NCI-H2081 treated with DMSO at 0.1 percent for 48 hours (cell line): ENCODE measurements at places on chromosomes 2 and 18.

DNA sequence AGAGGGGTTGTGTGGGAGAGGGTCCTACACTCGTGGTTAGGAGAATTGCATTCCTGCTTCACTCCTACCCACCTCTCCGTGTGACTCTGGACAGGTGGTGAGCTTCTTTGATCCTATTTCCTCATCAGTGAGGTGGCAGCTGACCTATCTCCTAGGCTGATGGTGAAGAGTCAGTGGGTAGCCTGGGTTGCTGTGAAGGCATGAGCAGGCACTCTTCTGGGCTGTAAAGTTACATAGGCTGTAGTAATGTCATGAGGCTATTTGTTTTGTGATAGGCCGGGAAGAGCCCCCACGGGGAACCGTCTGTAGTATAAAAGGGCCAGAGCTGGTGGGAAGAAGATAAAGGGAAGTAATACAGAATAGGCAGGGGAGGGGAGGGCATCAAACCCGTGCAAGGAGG, 83.8 kb downstream of the TMEM247 start:
- DNase-seq: no peak

GRCh38 chr2:227816507-227817294, 3.1 kb downstream of the CCL20 start:
- DNase-seq: no peak

DNA sequence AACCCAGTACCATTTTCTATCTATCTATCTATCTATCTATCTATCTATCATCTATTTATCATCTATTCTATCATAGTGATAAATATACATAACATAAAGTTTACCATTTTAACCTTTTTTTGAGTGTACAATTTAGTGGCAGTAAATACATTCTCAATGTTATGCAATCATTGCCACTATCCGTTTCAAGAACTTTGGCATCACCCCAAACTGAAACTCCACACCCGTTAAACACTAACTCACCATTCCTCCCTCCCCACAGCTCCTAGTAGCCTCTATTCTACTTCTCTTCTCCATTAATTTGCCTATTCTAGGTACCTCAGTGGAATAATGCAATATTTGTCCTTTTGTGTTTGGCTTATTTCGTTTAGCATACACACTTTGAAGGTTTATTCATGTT, 82.5 kb upstream of the KCNE4 start:
- DNase-seq: no peak

- no peak for DNase-seq
Observed at GRCh38 chr2:191521608-191522208, 156.2 kb upstream of the NABP1 start.

DNA sequence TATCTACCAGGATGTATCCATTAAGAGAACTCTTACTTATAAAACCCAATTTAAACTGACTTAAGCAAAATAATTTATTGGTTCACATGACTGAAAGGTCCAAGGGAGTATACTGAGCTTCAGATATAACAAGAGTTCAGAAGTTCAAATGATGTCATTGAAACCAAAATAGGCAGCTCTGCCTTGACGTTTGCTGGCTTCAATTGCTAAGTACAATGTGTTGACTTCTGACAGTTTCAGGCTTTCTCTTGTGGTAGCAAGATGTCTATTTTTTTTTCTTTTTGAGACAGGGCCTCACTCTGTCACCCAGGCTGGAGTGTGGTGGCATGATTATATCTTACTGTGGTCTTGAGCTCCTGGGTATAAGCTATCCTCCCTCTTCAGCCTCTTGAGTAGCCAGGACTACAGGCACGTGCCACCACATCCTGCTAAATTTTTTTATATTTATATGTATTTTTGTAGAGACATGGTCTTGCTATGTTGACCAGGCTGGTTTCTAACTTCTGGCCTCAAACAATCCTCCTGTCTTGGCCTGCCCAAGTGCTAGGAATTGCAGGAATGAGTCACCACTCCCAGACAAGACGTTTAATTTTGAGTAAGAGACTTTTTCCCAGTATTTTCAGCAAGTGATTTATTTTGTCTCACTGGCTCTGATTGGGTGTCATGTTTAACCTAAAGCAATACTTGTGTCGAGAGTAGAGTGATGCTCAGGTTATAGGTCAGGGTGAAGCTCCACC, 184.8 kb downstream of the NR4A2 start:
- DNase-seq: no peak

GRCh38 chr2:209208211-209208610, 215.6 kb upstream of the MAP2 start:
- no peak for DNase-seq

- no peak for DNase-seq
Observed at GRCh38 chr2:160270571-160271113, 70.6 kb upstream of the ITGB6 start.

- no peak for DNase-seq
Observed at GRCh38 chr2:188478724-188479123, 187.1 kb downstream of the GULP1 start.

DNA sequence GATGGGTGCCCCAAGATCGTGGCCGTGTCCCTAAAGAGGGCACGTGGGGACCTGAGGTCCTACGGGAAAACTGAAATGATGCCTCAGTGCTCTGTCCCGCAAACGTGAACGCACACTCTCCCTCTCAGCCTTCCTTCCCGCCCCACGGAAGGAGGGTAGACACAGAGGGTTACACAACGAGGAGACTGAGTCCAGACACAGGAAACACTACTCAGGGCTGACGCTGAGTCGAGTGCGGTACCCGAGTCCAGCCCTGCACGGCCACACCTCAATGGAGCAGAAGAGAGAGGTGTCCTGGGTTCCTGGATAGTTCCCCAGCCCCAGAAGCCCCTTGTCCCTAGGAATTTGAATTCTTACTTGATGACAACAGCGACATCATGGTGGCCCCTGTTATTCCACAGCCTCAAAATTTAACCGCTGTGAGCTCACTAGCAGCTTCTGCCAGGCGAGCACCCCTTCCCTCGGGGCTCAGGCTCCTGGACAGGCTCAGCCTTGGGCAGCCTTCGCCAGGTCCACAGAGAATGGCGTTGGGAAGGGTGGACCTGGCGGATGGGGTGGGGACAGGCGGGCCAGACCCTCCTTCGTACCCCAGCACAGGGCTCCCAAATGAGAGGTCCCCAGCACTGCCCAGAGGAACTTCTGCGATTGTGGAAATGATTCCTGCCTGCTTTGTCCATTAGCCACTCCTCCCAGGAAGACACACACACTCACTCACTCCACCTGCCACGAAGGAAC, 980 bp upstream of the RNPEPL1 start:
- DNase-seq: no peak

DNA sequence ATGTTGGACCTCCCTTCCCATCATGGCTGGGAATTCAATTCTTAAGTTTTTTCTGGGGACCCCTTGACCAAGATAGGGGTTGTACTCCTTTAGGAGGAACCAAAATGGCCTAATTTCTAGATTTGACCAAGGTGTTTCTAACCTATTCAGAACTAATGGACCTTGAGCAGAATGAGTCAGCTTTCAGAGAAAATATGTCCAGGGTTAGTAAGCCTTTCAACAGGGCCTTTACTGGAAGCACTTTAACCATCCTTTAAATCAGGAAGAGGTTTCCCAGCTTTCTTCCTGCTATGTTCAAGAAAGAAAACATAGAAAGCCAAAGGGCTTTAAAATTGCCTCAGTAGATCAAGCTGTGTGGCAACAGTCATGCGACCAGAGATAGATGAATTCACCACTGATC, 1184.9 kb upstream of the ACVR2A start:
- no peak for DNase-seq

DNA sequence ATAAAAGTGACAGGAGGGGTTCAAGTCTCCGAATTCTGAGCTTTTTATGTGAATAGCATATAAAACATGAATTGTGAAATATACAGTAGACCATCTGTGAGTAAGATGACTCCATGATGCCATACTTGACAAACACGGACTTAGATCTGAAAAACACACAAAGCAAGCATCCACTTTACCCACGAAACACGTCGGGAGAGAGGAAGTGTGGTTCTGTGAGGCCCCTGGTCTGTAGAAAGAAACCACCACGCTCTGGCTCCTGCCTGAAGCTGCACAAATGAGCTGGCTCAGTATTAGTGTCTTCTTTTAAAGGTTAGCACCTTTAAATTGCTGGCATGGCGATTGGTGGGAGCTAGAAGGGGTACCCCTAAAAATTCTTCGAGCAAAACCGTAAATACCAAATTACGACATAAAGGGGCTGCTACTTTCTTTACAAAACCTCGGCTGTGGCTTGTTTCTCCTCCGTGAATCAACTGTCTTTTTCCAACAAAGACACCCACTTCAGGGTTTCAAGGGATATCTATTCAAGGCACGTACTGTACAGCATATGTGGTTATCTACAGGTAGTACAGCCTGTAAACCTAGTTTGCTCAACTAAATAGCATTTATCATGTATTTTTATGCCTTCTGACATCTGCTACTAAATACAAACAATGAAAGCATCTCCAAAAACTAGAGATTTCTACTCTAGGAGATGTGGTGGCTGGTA, 70.9 kb downstream of the AFF3 start:
- no peak for DNase-seq

DNA sequence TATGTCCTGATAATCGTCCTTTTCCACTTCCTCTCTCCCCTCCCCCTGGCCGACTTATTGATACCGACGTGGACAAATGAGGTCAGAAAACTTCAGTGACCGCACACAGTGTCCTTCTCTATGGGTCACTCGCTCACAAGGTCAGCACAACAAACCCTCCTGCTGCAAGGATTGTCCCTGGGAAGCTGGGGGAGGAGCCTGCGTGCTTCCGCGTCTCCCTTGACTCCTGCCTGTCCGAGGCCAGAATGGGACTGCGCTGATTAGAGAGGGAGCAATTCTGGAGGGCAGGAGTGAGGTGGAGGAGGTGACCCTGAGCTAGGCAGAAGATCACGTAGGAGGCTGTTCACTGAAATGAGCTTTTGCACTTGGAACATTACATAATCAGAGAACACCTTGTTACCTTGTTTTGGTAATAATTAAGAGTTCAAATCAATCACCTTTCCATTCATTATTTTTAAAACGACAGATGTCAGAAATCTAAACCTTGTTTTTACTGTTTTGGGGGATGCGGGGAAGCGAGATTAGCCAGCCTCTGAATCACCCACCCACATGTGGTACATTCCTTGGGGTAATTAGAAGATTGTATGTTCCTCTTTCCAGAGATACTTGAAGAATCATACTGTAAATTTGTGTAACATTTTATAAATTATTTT, 70.6 kb downstream of the CTAGE1 start:
- DNase-seq: no peak

DNA sequence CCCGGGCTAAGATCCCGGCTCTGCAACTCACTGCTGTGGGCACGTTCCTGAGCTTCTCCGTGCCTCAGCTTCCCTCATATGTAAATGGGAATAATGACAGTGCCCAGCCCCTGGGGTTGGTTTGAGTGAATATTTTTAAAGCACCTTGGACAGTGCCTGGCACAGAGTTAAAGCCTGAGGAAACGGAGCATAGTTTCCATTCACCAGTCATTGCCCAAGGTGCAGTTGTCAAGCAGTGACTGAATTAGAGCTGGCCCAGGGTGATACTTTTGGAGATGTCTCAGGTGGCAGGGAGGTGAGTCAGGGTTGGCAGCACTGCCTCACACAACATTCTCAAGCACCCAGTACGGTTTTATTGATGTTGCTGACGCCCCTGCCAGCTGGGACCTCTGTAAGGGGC, 12.2 kb downstream of the TMEM177 start:
- no peak for DNase-seq

GRCh38 chr2:113281910-113282746, 3.4 kb upstream of the PAX8 start:
- no peak for DNase-seq

DNA sequence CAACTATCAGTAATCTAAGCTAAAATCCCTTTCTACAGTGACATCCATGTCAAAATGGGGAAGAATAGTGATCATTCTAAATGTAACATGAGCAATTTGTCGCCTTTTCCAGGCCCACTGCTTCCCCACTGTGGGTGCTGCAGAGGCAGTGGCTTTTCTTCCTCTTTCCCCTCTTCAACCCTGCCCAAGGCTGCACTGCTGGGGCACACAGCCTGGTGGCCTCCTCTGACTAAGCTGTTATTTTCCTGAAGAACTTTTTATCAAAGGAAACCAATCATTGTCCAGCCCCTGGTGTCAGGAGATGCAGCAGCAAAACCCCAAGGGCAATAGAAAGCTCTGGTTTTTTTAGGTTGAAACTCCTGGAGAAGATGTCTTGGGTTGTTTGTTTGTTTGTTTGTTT, 117.6 kb upstream of the KLF7 start:
- no peak for DNase-seq

GRCh38 chr18:48367557-48367956, 41.6 kb downstream of the ZBTB7C start:
- DNase-seq: no peak

DNA sequence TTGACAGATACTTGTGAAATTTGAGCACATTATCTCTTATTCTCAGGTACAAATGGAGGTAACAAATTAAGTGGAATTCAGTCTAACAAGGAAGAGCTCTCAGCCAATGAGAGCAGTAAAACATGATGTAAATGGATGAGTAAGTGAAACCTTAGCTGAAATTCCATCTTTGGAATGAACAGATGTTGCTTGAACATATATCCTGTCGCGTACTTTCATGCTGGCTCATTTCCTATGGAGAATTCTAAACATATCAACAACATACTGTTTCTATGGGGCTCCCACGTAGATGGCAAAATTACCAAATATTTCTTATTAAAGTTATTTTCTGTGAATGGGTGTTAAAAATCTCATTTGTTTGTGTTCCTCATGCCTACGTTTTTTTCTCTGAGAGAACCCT, 256.3 kb upstream of the LINC00305 start:
- no peak for DNase-seq

DNA sequence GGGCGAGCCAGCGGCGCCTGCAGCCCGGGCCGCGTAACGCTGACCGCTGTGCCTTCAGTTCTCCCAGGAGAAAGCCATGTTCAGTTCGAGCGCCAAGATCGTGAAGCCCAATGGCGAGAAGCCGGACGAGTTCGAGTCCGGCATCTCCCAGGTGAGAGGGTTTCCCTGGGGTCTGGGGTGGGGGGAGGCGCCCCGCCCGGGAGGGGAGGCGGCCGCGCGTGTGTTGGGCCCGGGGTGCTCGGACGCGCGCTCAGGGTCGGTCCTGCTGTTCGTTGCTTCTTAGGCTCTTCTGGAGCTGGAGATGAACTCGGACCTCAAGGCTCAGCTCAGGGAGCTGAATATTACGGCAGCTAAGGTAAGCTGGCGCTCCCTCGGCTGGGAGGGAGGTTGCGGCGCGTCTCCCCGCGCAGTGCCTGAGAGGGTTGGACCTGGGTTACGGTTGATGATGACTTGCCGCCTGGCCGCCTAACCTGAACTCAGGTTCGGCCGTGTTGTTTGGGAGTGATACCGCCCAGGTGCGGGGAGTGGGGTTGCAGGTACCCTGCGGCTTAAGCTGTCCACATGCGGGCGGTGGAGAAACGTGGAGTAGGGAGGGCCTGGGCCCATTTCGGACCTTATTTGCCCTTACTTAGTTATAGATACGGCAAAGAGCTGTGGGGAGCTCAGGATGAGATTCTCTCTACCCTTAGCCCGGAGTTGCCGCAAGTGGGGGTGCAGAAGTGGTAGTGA, 638 bp downstream of the RPS7 start:
- no peak for DNase-seq

- no peak for DNase-seq
Observed at GRCh38 chr2:223418604-223419199, 183.5 kb downstream of the SCG2 start.

DNA sequence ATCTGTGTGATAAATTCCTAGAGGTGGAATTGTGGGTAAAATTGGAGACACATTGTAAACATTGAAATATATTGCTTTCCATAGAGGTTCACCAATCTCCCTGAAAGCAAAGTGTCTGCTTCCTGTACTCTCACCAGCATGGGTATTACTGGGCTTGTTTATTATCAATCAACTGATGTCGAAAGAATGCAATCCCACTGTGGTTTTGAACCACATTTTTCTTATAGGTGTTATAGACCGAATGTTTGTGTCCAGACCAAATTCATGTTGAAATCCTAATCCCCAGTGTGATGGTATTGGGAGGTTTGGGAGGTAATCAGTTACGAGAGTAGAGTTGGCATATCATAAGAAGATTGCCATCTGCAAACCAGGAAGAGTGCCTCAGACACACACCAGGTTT, 1212.4 kb downstream of the LRP1B start:
- no peak for DNase-seq
